ENCODE measurements at places on chromosomes 12 and 14.

DNA sequence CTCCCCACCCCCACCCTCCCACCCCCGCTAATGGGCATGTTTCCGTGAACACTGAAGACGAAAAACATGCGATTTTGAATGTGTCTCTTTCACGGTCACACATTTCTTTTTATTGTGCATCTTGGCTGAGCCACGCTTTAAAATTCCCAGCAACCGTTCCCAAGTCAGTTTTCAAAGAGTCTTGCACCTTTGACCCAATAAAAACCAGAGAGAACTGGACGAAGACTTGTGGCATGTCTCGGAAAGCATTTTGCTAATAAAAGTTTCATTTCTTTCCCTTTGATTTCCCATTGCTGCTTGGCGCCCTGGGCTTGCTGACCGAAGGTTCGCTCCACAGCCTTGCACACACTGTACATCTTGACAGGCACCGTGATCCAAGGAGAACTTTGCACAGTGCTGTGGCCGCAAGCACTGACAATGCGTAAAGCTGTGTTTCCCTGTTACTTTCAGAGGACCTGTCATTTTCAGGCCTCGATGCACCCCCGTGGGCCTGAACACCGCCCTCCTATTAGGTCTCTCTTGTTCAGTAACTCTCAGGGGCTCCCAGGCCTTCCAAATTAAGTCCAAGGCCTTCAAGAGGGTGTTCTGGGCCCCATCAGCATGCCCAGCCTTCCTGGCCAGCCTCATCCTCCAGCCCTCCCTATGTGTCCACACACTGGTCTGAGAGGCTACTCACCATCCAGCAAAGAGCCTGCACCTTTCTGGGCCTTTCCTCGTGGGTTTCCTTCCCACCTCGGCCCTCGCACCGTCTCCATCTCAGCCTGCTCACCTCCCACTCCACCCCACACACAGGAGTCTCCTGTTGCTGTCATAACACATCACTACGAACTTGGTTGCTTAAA, 63.4 kb upstream of the DIO3 start:
- DNase-seq = no peak

GRCh38 chr14:99794151-99794780, 1.1 kb downstream of the EML1 start:
- DNase-seq = no peak

DNA sequence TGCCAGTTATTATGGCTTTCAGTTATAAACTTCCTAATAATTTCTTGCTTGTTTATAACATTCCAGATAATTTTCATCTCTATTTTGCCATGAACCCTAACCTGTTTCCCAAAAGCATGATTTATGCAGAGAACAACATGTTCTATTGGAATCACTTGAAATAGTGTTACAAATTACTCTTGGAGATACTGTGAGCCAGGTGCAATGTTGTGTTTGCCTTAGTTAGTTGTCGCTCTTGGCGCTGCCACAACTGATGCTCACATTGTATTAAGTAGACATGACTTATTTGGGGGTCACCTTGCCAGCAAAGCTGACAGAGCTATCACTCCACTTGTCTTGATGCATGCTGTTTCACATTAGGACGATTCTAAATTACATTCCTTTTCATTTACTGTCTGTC, 49.4 kb downstream of the TSPAN8 start:
- no peak for DNase-seq

GRCh38 chr14:86012461-86012860, 482.5 kb downstream of the FLRT2 start:
- DNase-seq = no peak

- no peak for DNase-seq
These were observed 322.2 kb downstream of the MDGA2 start for GRCh38 chr14:47353186-47353585.

DNA sequence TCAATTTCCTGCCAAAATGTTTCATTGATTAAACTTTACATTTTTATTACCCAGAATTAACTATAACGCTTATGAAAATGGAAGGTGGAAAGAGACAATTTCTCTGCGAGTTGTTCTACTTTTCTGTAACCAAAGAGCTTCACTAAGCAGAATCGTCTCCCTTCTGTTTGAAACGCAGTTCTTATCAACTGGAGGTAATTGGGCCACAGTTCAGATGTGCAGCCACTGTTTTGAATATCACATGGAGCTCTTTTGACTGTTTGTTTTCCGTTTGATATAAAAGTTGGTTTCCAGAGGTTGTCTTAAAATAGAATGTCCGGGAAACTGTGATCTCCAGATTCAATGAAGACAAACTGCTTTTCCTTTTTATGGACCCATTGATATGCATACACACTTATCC, 183.3 kb upstream of the SEL1L start:
- DNase-seq = no peak

DNA sequence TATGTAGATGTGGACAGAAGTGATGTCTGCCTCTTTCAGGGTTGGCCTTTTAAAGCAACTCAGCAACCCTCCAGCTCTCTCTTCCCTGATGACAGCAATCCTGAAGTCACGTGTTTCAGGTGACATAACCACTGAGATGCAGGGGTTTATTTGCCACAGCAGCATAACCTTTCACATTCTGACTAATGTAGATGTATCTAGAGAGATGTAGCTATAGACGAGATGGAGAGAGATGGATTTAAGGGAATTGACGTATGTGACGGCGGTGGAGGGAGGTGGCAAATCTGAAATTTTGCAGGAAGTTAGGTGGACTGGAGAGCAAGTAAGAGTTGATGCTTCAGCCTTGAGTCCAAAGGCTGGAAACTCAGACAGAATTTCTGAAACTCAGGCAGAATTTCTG, 126.0 kb downstream of the ZFP36L1 start:
- DNase-seq = no peak

DNA sequence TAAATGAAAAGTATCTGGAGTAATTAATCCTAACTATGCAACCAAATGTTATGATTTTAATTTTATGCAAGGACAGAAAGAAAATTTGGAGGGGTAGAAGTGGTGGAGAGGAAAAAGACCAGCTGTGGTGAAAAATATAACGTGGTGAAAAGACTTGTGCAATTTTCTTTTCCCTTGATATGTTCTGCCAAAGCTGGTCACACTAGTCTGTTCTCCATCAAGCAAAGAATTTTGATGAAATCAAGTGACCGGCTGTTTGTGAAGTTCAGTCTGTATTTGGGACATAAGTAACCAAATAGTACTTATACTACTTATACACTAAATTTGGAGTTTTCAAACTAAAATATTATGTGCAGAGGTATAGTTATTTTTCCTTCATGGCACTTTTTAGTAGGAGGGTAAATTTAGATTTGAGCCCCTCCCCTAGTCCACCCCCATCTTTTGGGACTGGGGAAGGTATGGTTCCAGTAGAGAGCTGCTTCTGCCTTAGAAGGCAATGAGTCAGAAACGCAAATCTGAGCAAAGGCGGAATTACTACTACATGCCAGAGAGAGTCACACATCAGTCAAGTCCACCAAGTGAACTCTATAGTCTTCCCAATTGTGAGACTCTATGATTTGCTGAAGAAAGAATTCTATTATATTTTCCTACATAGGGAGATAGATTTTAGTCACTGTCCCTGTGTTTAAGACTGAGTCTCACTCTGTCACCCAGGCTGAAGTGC, 229.7 kb downstream of the SLC25A21 start:
- no peak for DNase-seq
